ENCODE measurements at places on chromosomes 3 and 15.

DNA sequence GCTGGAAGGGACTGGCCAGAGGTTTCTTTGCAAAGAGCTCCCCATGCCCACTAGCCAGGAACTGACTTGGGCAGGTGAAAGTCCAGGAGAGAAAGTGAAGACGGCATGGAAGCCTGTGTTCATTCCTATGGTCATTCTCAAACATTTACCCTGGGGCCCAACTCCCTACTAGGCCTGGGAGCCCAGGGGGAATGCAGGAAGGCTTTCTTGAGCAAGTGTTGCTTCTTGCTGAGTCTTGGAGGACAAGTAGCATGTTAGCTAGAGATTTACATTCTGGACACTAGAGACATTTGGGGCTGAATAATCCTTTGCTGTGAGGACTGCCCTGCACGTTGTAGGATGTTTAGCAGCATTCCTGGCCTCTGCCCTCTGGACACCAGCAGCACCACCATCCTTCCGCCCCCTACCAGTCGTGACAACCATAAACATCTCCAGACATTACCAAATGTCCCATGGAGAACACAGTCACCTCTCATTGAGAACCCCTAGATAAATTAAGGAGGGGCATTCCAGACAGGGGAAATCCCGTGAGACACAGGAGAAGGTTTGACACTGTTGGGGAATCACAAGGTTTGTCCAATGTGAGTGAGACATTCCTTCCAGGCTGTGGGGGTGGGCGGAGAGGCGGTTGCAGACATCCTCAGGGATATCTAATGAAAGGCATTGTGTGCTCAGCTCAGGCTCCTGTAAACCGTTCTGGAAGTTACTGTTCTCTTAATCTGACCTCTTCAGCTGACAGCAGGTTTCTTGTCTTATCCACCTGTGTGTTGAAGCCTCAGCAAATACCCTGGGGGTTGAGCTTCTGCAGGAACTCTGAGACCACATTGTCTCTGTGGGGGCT is 236.2 kb downstream of the TLE3 start:
- DNase-seq: peak; percentile 22

GRCh38 chr3:5026046-5026362 is 46.8 kb downstream of the BHLHE40 start:
- DNase-seq: no peak

- DNase-seq: peak; percentile 56
These were observed 2.4 kb downstream of the TSC22D2 start for GRCh38 chr3:150410311-150411105.

GRCh38 chr15:66774001-66774814 is 72.2 kb downstream of the SMAD6 start:
- peak; percentile 92 for DNase-seq

DNA sequence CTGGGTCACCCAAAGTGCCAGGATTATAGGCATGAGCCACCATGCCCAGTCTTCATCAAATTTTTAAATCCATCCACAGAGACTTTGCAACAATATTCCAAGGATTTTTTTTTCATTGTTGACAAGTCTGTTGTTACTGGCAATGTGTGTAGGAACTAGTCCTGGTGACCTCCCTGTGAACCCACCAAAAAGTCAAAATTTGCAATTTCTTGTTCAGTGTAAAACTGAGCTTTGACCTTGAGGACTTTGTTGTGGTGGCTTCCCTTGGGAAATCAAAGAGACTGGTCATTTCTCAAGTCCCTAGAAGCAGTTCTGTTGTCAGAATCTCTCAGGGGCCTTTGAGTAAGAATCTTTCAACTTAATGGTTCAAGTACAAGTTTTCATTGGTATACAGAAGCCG is 36.9 kb upstream of the COL8A1 start:
- DNase-seq: no peak

DNA sequence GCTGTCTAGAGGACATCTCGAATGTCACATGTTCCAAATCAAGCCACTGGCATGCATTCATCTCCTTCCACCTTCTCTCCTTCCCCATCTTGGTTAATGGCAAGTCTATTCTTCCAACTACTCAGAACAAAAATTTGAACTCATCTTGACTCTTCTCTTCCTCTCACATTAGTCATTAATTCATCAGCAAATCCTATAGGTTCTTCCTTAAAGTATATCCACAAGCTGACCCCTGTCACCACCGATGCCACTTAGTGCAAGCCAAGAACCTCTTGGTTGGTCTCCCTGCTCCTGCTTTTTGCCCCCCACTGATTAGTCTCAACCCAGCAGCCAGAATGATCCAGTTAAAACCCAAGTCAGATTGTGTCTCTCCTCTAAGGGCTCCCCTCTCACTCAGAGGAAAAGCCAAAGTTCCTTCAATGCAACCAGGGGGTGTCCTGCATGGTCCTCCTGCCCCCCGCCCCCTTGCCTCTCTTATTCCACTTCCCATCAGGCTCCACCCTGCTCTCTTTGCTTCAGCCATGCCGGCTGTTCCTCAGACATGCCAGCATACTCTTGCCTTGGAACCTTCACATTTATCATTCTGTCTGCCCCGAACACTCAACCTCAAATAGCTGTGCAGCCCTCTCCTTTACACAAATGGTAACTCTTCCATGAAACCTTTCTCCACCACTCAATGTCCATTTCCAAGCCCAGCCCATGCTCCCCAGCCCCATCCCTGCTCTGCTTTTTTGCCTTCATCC is 1.0 kb upstream of the GALNT15 start:
- DNase-seq: no peak
